ENCODE measurements at places on chromosomes 11 and 22.

GRCh38 chr11:61863548-61864081 is 27.7 kb downstream of the FADS3 start:
- no peak overlapping the region for H3K4me3 ChIP-seq
- H3K27me3 ChIP-seq, result peaks cover 27% of the 10 kb centered on the region
- no peak for DNase-seq
- no peaks in the 10 kb centered on the region for H3K4me1 ChIP-seq

DNA sequence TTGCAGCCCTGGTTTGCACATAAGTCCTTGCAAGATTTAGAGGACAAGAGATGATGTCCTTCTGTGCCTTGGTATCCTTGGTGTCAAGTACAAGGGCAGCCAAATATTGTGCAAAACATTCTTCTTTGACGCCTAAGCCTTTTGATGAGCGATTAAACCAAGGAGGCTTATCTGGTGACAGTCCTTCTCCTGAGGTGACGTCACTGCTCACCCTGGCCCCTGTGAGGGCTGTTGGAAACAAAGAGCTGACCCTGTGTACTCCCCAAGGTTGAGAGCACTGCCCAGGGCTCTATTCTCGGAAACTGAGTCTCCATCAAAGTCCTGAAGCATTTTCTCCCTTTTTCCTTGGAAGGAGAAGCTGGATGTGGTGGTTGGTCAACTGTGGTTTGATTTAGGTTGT is 4.7 kb upstream of the GRAMD1B start:
- H3K4me1 ChIP-seq, result no peaks in the 10 kb centered on the region
- no peak overlapping the region for H3K27ac ChIP-seq
- H3K36me3 ChIP-seq, result no peaks in the 10 kb centered on the region

- H3K36me3 ChIP-seq, result no peaks in the 10 kb centered on the region
- DNase-seq, result no peak
- no peak overlapping the region for H3K27ac ChIP-seq
- no peaks in the 10 kb centered on the region for H3K27me3 ChIP-seq
Measured at GRCh38 chr11:72971192-72971967, 157.2 kb downstream of the ATG16L2 start.

- H3K4me1 ChIP-seq, result peaks cover 16% of the 10 kb centered on the region
- no peak for DNase-seq
- peaks cover 8% of the 10 kb centered on the region for H3K27me3 ChIP-seq
- H3K36me3 ChIP-seq, result no peaks in the 10 kb centered on the region
Measured at GRCh38 chr22:49262167-49262566, 565.5 kb downstream of the BRD1 start.

DNA sequence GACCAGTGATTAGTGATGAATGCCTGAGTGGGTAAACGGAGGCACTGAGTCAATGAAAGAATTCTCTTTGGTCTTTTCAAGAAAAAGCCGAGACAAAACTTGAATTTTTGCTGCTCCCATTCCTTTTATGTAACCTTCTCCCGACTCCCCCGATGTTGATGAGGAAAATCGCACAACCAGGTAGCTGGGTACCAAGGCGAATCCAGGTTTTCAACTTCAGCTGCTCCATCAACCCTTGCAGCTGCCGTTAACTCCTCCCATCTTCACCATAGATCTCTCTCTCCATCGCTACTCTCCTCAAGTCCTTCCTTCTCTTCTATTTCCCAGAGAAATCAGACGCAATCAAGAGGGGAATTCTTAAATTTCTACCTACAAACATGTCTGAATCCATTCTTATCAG is 611 bp upstream of the USP2 start:
- H3K36me3 ChIP-seq, result no peaks in the 10 kb centered on the region
- DNase-seq, result no peak
- peaks cover 13% of the 10 kb centered on the region for H3K27me3 ChIP-seq

- DNase-seq, result no peak
- no peaks in the 10 kb centered on the region for H3K36me3 ChIP-seq
- no peak overlapping the region for H3K27ac ChIP-seq
- H3K27me3 ChIP-seq, result no peaks in the 10 kb centered on the region
- H3K4me1 ChIP-seq, result peaks cover 12% of the 10 kb centered on the region
- H3K4me3 ChIP-seq, result no peak overlapping the region
Measured at GRCh38 chr11:37509506-37509905, 911.5 kb upstream of the RAG2 start.

All from MM.1S (cell line).